ENCODE measurements at places on chromosomes 11 and 22. TPM values are rescaled to one million over a fixed set of nuclear protein-coding genes. Genes with fewer than 3 reads are reported as not detected.

Gene LRRN4CL
- 0.51 TPM for total RNA-seq

Gene IGSF9B
- 0.17 TPM for total RNA-seq

Gene SCGB2A2
- total RNA-seq = not detected

Gene RAB39A
- total RNA-seq = 0.05 TPM

Gene MMP11
- total RNA-seq = 7.3 TPM

Gene CCDC87
- 0.17 TPM for total RNA-seq

Gene DKK3
- 156 TPM for total RNA-seq

Gene GSTT2B
- 1.4 TPM for total RNA-seq

Gene TRIM64
- total RNA-seq = not detected

Gene HPX
- total RNA-seq = 0.19 TPM

Gene GRM5
- under 0.01 TPM for total RNA-seq

Gene EHBP1L1
- 15.9 TPM for total RNA-seq

Gene APLNR
- total RNA-seq = 19.6 TPM

Gene CLNS1A
- total RNA-seq = 186 TPM

Gene GP1BB
- total RNA-seq = 5.3 TPM

Gene PARVB
- total RNA-seq = 102 TPM

Gene OSBP
- 41.5 TPM for total RNA-seq

Gene APOL6
- 14.6 TPM for total RNA-seq

Gene PDGFB
- total RNA-seq = 75.7 TPM

Gene ASCL2
- total RNA-seq = not detected

Gene MMP27
- not detected for total RNA-seq

Gene ART1
- not detected for total RNA-seq

Gene GNAZ
- total RNA-seq = 0.37 TPM

Gene NXPE4
- total RNA-seq = not detected

Gene SLC25A18
- not detected for total RNA-seq

Gene ANO5
- total RNA-seq = under 0.01 TPM

Gene MS4A3
- total RNA-seq = not detected

Gene BTBD18
- not detected for total RNA-seq

Gene POTEH
- total RNA-seq = not detected

Gene PGA3
- not detected for total RNA-seq

Gene DMC1
- 1.8 TPM for total RNA-seq

Gene GAB4
- not detected for total RNA-seq

Gene MMP10
- 7.3 TPM for total RNA-seq

Gene GRAMD4
- total RNA-seq = 48.8 TPM

Gene TSSK2
- not detected for total RNA-seq

Gene CARD18
- not detected for total RNA-seq

Gene DEPDC7
- total RNA-seq = 0.17 TPM

Gene PIH1D2
- total RNA-seq = 1.4 TPM

Gene MMP1
- 1,055 TPM for total RNA-seq

Gene PDE3B
- total RNA-seq = 0.17 TPM

Gene IGSF22
- not detected for total RNA-seq

Gene TMPRSS13
- not detected for total RNA-seq

Gene MS4A4E
- total RNA-seq = not detected

All from dermis blood vessel endothelial cell (primary cell).